Fibroblast of skin of scalp (primary cell): ENCODE measurements at places on chromosomes 16 and 17.

DNA sequence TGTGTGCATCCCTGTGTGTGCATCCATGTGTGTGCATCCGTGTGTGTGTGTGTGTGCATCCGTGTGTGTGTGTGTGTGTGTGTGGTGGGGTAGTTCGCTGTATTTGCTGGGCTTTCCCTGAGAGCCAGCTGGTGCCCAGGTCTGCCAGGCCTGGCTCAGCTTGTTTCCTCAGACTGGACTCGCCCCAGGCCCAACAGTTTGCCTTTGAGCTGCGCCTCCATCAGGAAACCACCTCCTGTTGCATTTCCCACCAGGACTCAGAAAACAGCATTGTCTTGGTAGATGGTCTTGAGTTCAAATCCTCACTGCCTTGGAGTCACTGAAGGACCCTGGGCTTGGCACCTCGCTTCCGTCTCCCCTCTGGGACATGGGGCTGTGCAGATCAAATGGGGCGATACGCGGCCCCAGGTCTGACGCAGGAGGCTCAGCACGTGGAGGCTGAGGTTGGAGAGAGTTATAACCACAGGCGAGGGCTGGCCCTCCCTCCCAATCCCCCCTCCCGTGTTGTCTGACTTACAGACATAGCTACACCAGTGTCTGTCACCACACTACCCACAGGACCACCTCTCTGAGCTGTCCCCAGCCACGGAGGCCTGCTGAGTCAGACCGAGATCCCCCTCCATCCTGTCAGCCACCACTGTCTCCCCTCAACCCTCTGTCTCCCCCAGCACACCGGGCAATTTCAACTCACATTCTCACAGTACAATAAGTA, 4.7 kb downstream of the ITGAE start:
- peak; percentile 29 for DNase-seq

- no peak for DNase-seq
Observed at GRCh38 chr17:29980261-29980660, 38.8 kb downstream of the EFCAB5 start.

- no peak for DNase-seq
Observed at GRCh38 chr17:50847566-50847965, 12.2 kb downstream of the WFIKKN2 start.

GRCh38 chr16:14606102-14606501, 24.0 kb downstream of the PARN start:
- no peak for DNase-seq

DNA sequence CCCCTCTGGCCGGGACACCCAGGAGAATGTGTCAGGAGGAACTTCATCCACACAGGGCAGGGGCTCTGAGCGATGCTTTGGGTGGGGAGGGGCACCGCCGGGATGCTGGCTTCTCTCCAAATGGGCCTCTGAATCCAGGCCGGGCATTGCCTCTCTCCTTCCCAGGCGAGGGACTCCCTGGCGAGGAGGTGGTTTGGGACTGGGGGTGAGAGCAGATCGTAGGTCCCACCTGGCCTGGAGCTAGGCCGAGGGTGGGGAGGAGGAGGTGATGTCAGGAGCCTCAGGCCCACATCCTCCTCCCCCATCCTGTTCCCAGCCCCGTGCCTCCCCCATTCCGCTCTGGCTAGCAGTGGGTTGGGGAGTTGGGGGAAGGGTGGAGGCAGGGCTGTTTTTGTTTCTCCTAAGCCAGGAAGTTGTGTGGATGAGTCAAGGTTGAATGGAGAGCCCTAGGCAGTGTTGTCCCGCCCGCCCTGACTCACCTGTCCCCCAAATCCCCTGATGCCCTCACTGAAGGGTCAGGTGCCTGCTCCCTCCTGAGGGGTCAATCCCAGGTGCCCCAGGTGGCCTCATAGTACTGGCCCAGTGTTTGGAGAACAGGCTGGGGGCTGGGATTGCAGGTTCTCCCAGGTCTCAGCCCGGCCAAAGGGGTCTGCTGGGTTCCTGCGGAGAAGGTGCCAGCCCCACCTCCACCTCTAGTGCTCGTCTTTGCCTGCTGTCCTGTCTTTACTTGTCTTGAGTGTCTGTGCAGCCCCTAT, 2.8 kb downstream of the GRB7 start:
- DNase-seq = peak; percentile 65

DNA sequence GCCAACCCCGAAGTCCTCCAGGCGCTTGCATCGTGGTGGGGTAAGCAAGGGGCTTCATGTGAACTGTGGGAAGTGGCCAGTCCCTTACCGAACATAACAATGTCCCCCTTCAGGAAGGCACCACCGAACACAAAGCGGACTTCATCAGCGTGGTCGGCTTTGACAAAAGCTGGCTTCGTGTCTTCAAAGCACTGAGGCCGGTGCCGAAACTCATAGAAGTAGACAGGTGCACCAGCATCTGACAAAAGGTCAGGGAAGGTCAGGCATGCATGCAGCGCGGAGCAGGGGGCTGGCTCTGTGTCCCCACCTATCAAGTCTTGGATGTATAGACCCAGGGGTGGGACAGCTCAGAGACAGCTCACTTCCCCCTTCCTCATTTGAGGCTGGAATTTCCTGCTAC, 16.6 kb upstream of the CES1 start:
- no peak for DNase-seq

- DNase-seq = no peak
Observed at GRCh38 chr17:30222721-30223175, 12.7 kb downstream of the SLC6A4 start.
